ENCODE measurements at places on chromosomes 7 and 10.

DNA sequence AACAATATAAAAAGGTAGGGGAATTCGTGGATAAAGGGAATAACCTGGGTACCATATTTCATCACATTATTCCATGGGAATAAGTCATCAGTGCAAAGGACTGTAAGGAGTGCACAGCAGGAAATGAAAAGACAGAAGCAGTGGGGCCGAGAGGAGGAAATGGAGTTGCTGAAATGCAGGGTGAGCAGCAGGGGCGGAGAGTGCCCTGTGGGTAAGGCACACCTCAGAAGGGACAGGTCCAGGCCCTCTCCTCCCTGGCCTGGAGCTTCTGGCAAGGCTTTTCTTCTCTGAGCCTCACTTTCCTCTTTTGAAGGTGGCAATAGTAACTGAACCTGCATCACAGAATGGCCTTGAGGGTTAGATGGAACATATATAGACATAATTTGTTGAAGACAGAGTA lies 26.2 kb downstream of the IKZF1 start:
- no peak for DNase-seq

DNA sequence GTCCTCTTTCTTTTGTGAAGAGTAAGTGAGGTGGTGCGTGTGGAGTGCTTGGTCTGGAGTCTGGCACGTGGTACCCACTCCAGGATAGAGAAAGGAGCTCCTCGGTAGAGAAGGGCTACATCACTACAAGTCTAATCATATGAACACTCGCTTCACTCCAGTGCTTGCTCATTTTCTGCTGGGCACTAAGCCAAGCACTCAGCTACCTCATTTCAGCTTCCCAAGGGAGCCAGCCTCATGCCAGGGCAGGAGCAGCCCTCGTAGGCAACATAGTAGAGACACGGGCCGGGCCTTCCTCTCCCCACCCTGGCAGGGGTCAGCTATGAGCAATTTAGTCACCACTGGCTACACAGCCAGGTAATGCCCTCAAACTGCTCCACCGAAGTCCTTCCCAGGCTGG lies 11.4 kb upstream of the HSPA12A start:
- no peak for DNase-seq

DNA sequence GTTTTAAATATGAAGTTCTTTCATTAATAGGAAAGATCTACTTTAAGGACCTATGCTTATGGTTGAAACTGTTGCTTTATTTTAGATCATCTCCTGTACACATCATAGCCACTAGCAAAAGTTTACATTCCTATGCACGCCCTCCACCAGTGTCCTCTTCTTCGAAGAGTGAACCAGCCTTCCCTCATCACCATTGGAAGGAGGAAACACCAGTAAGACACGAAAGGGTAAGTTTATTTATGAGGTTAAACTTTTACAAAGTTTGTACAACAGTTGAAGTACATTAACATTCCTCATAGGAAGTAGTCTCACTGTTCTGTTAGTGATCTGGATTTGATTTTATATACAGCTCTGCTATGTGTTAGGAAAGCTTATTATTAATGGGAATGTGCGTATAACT lies 16.9 kb downstream of the HBP1 start:
- no peak for DNase-seq

DNA sequence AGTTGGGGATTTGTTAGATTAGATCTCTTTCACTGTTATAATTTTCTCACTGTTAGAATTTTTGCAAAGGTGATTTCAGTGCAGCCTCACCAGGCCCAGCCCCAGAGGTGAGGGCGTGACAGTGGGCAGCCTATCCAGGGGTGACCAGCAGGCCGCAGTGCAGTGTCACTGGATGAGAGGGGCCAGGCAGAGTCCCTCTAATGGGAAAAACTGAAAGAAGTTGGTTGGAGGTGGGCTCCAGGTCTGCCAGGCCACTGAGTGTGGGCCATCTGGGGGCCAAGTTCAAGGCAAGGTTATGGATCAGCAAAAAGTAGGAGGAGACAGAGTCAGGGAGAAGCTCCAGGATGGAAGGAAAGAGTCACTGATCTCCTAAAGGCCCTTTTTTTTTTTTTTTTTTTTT lies 90.5 kb upstream of the SDK1 start:
- no peak for DNase-seq

- DNase-seq, result no peak
These were observed 2.0 kb downstream of the FBXL15 start for GRCh38 chr10:102422545-102423129.

DNA sequence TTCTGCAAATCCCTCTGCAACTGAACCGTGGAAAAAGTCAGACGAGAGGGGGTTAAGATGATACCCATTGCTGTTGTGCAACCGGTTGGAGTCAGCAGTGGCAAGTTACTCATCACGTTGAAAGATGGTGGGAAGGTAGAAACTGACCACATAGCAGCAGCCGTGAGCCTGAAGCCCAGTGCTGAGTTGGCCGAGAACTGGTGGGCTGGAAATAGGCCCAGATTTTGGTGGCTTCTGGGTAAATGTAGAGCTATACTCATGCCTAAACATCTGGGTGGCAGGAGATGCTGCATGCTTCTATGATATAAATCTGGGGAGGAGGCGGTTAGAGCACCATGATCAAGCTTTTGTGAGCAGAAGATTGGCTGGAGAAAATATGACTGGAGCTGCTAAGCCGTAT lies 78.6 kb downstream of the ARL5B start:
- no peak for DNase-seq

- no peak for DNase-seq
These were observed 124.5 kb upstream of the GDF10 start for GRCh38 chr10:47175181-47176123.

GRCh38 chr10:131114846-131115245 lies 196.7 kb downstream of the TCERG1L start:
- no peak for DNase-seq

- no peak for DNase-seq
These were observed 4.0 kb upstream of the IGF2BP3 start for GRCh38 chr7:23474094-23474828.

- no peak for DNase-seq
These were observed 58.4 kb downstream of the ZNF22 start for GRCh38 chr10:45058992-45059561.

DNA sequence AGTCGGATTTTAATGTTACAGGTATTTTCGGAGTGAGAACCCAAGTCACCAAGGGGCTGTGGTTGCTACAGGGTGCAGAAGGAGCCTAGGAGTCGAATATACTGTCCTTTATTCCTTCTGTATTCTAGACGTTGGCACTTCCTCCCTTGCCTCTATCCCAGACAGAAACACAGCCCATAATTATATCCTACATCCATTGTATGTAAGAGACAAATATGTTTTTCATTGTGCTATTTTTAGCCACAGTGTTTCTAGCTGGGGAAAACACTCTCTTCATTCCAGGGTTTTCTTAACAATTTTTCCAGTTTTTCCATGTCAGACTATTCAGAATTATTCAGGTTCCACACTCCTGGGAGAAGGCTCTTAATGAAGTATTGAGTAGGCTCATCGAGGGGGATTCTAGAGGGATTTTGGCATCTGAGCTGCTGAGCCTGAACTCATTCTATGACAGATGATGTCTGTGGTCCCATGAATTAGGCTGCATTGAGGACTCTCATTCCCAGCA lies 32.6 kb downstream of the KIAA1217 start:
- no peak for DNase-seq

- DNase-seq, result no peak
These were observed 94.1 kb downstream of the FZD1 start for GRCh38 chr7:91358303-91358702.

- no peak for DNase-seq
These were observed 15.6 kb downstream of the TRDMT1 start for GRCh38 chr10:17185873-17186272.

DNA sequence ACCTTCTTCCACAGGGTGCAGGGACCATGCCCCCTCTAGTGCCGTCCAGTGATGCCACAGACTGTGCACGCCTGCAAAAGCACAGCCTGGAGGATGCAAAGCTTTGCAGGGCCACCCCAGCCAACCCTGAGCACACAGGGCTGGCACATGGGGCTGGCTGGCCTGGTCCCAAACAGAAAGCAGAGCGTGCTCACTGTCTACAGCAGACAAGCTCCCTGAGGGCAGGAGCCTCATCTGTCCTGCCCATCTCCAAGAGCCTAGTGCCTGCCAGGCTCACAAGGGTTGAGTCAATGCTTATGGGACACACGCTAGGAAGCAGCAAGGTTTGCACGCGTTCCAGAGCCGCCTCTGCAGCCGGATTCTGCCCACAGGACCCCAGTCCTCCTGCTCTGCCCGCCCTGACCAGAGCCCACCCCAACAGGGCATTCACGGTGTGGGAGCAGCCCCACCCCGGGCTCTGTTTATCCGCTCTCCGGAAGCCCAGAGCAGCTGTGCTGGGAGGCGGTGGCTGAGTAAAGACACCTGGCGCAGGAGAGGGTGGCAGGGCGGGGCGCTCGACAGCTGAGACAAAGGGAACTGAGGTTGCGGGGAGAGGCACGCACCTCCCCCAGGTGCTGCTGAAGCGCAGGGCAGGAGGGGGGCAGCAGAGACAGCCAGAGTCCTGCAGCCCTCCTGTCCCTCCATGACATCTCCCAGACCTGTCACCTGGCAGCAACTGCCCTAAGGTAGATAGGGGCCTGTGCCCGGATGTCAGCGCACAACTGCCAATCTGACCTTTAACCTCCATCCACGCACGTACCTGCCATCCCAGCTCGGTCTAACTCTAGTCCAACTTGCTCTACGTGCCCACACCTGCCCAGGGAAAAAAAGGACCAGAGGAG lies 4.3 kb downstream of the KCNH2 start:
- no peak for DNase-seq

- DNase-seq, result no peak
These were observed 23.3 kb upstream of the GFRA1 start for GRCh38 chr10:116296291-116296721.
